NCI-H748 treated with DMSO at 0.1 percent for 48 hours (cell line): ENCODE measurements at places on chromosomes 1 and 21.

DNA sequence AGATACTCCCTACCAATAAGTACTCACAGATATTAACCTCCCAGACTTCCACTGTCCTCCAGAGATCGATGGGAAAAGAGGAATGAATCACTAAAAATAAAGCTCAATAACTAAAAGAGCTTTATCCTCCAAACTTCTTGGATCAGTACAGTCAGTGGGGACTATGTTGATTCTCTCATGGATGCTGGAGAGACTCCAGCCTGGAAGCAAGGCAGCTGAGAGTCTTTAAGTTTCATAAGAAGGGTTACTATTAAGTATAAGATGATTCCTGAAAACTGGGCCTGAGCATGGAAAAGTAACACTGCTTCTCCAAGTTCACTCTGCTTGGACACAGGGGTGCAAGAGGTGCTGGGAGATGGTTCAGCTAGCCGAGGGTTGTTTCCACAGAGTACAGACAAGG is 6.2 kb upstream of the DDR2 start:
- DNase-seq: no peak

DNA sequence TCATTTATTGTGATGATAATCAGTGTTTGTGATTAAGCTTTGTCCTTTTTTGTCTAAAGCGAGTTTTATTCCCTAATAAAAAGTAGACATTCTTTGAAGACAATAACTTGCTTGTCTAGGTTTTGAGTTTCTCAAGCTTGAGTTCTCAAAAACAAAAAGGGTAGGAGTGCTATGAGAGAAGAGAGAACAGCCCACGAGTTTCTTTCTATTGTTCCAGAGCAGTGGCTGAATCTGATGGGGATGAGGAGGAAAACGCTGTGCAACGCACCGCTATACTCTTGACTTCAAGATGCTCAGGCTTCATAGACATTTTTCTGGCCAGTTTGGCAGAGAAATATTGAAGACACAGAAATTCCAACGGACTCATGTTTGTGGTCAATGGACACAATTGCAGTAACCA is 669.8 kb upstream of the B3GALT2 start:
- DNase-seq: no peak

GRCh38 chr1:218527737-218528136 is 182.6 kb downstream of the TGFB2 start:
- DNase-seq: no peak

GRCh38 chr1:16972189-16972895 is 8.1 kb downstream of the MFAP2 start:
- no peak for DNase-seq

DNA sequence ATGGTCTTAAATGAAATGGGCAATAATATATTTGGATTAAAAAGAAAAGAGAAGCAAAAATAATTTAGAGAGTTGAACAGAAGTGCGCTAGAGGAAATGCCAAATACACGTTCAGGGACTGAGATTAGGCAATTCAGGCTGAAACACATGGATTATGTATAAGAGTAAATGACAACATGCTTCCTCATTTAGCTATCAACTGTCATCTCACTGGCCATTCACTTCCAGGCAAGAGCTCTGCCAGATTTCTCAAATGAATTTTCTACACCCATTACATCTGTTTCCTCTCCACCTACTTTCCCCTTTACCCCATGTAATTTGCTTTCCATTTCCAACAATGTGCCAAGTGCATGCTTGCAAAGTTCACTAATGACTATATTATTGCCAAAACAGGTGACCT is 582.4 kb downstream of the LTN1 start:
- no peak for DNase-seq

DNA sequence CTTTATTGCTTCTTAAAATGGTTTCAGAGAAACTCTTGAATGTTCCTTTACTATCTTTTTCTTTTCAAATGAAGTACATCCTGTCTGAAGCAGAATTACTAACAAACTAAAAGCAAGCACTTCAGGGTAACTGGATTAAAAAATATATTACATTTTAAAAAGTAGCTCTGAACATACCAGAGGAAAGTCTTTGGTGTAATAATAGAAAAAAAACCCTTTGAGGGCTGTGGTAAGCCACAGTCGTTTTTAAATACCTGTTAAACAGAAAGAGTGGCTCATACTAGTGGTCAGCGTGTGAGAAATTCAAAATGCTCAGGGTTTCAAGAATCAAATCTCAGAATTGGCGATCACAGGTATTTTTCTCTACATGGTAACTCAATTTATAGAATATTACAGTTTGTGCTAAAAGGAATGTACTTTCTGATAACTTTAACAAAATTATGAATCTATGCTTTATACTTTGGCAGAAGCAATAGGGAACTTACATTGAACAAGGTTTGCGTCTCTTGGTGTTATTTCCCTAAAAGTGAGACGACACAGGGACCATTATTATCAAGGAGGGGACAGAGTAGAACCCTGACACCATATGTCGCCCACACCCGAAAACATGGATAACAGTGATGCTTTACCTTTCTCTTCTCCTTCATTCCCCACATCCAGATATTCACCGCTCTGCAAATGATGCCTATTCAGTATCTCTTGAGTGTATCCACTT is 97.0 kb upstream of the DPH5 start:
- no peak for DNase-seq

DNA sequence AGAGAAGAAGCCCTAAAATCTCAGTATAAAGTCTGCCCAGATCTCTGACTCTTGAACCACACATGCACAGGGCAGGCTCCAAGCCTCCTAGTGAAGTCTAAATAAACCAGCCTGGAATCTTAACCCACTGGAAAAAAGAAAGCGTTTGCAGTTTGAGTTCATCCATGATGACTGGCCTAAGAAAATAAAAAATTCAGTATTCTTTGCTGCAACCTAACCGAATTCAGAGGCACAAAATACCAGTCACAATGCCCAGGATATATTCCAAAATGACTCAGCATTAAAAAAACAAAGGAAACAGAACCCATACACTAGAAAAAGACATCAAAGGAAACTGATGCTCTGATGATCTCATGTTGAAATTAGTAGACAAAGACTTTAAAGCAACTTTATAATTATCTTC is 269.2 kb downstream of the SDCCAG8 start:
- no peak for DNase-seq

DNA sequence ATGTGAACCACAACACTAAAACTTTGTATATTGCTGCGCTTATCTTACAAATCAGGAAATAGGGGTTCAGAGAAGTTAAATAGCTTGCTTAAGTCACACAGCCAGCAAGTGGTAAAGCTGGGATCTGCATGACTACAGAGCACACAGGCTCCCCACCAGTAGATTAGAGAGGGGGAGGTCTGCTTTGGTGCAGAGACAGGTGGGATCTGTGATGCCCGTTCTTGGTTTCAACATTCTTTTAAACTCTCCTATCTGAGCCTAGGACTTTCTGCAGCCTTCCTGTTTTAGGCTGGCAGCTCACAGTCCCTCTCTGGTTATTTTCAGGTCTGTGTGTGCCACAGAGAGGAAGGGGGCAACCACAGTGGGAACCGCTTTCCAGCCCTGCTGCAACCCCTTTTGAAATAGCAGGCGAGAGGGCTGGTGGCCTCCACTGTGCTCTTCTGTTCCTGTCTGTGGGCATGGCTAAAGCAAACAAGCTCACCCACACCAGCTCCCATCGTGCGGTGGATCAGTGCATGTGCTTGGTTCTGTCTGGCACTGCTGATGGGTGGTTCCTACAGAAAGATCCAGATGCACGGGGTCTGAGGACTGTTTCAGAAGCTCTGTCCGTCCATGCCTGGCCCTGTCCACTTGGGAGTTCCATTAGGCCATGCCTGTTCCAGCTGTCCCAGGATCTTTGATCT is 1.7 kb upstream of the IL6R start:
- DNase-seq: no peak
